Neural progenitor cell (in vitro differentiated cells): ENCODE measurements at places on chromosomes 1 and 21. TPM values are rescaled to one million over a fixed set of nuclear protein-coding genes. Genes with fewer than 3 reads are reported as not detected.

GRCh38 chr1:82057011-82057410 is 256.3 kb downstream of the ADGRL2 start:
- H3K36me3 ChIP-seq = no peaks in the 10 kb centered on the region
- H3K27me3 ChIP-seq = no peaks in the 10 kb centered on the region
- no peaks in the 10 kb centered on the region for H3K4me1 ChIP-seq
- no peak for DNase-seq
- no peak overlapping the region for H3K27ac ChIP-seq
- no peak overlapping the region for H3K4me3 ChIP-seq

- no peak overlapping the region for H3K27ac ChIP-seq
- no peaks in the 10 kb centered on the region for H3K36me3 ChIP-seq
- no peak overlapping the region for H3K4me3 ChIP-seq
- H3K27me3 ChIP-seq = no peaks in the 10 kb centered on the region
- no peak for DNase-seq
- no peaks in the 10 kb centered on the region for H3K4me1 ChIP-seq
Observed at GRCh38 chr21:44516342-44516741, 23.7 kb downstream of the KRTAP10-1 start.

DNA sequence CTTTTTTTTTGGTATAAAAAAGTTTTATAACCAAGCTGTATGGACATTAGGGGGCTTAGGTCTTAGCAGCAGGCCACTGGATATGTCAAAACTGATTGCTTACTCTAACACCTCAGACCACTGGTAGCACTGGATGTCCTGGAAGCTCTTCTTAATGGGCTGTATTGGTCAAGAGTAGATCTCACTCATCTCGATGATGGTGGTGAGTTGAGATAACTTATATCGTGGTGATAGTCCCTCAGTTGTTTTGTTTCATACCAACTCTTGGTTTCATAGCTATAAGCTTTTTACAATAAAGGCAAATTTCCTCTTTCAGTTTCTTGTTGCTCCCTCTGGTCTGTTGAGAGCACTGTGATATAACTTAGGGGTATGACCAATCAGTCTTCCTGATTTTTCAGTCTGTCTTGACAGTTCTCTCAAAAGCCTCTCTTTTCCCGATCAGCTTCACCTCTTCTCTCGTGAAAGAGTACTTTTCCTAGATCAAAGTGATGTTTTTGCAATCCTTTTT is 9.7 kb upstream of the AGO1 start:
- no peak for DNase-seq
- H3K4me1 ChIP-seq = no peaks in the 10 kb centered on the region
- no peak overlapping the region for H3K4me3 ChIP-seq
- H3K36me3 ChIP-seq = no peaks in the 10 kb centered on the region

DNA sequence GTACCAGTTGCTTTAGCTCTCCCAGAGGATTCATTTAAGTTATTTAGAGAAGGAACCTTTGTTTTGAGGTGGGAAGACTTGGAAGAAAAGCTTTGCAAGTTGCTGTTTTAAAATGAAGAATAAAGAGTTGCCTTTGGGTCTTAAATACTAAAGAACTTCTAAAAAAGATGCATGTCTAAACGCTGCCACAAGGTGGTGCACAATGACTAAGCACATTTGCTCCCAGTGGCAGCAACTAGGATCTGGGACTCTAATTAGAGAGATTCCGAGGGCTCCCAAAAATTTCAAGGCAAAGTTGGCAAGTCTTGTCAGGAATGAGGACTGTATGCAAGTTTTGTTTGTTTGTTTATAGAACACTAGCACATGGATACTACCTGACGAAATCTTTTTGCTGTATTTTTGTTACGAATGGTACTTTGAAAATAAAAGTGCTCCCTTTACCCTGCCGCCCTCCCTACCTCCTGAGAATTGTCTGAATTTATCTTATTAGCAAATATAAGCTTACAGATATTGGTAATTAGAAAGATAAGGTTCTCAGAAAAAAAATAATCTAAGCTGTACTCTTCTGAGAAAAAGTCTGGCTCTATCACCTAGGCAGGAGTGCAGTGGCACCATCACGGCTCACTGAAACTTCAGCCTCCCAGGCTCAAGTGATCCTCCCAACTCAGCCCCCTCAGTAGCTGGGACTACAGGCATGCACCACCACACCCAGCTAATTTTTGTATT is 121.8 kb downstream of the HFM1 start:
- DNase-seq = peak; percentile 83
- no peaks in the 10 kb centered on the region for H3K4me1 ChIP-seq
- no peak overlapping the region for H3K4me3 ChIP-seq
- H3K27ac ChIP-seq = no peak overlapping the region

GRCh38 chr1:218254296-218254946 is 30.7 kb upstream of the RRP15 start:
- H3K27me3 ChIP-seq = no peaks in the 10 kb centered on the region
- no peak overlapping the region for H3K4me3 ChIP-seq
- DNase-seq = no peak
- H3K27ac ChIP-seq = no peak overlapping the region

DNA sequence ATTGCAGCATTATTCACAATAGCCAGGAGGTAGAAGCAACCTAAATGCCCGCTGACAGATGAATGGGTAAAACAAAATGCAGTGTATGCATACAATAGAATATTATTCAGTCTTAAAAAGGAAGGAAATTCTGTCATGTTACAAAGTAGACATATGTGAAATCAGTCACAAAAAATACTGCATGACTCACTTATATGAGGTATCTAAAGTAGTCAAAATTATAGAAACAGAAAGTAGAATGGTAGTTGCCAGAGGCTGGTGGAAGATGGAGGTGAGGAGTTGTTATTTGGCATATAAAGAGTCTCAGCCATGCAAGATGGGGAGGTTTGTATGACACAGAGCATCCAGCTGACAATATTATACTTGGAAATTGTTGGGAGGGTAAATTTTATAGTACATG is 43.0 kb upstream of the EGLN1 start:
- no peaks in the 10 kb centered on the region for H3K4me1 ChIP-seq
- no peaks in the 10 kb centered on the region for H3K27me3 ChIP-seq
- H3K36me3 ChIP-seq = no peaks in the 10 kb centered on the region
- no peak overlapping the region for H3K27ac ChIP-seq
- H3K4me3 ChIP-seq = no peak overlapping the region
- no peak for DNase-seq

GRCh38 chr1:241265428-241265827 is 91.6 kb downstream of the RGS7 start:
- no peak for DNase-seq
- no peak overlapping the region for H3K27ac ChIP-seq
- H3K4me3 ChIP-seq = no peak overlapping the region
- H3K27me3 ChIP-seq = no peaks in the 10 kb centered on the region
- no peaks in the 10 kb centered on the region for H3K36me3 ChIP-seq

- H3K36me3 ChIP-seq = no peaks in the 10 kb centered on the region
- H3K4me3 ChIP-seq = no peak overlapping the region
- no peaks in the 10 kb centered on the region for H3K4me1 ChIP-seq
- H3K27me3 ChIP-seq = no peaks in the 10 kb centered on the region
- no peak for DNase-seq
- no peak overlapping the region for H3K27ac ChIP-seq
Observed at GRCh38 chr21:14071902-14072734, 138.6 kb downstream of the LIPI start.

GRCh38 chr1:41769068-41769467 is 149.7 kb downstream of the HIVEP3 start:
- no peak overlapping the region for H3K27ac ChIP-seq
- no peaks in the 10 kb centered on the region for H3K27me3 ChIP-seq
- DNase-seq = no peak
- H3K4me1 ChIP-seq = no peaks in the 10 kb centered on the region
- H3K4me3 ChIP-seq = no peak overlapping the region

GRIK1 gene
- total RNA-seq = 0.37 and 1.6 TPM in 2 replicates

SPATA6 gene
- 18.2 and 33.5 TPM in 2 replicates for total RNA-seq

MFN2 gene
- 29.6 and 41.9 TPM in 2 replicates for total RNA-seq

IVL gene
- total RNA-seq = not detected in 2 replicates
